Cerebellar nuclear complex (tissue), 1 donor: ENCODE measurements at places on chromosomes 1 and 21.

DNA sequence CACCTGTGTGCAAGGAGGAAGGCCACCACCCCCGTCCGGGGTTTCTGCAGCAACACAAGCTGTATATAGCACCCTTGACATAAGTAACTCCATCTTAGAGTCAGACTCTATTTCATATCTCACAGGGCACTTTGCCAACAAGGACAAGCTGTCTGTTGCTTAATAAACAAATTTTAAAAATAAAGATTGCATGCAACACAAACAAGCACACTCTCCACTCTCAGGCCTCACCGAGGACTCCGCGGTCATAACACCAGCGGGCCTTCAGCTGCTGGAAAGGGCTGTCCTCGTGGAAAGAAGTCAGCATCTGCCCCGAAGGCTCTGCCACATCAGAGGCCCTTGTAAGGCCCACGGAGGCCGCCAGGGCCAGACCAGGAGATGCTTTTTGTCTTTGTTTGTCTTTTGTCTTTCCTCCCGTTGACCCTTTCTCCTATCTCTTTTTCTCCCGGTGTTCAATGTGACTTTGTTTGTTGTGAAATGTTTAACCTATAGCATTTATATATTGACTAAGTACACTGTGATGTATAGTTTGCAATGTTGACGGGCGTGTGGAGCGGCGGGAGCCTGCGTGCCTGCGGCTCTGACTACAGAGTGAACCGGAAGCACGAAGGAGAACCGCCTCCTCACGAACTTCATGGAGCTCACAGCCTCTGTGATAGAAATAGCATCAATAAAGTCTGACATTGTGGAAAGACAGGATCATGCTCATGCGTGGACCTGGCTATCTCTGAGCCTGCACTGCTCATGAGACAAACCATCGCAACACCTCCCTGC, 24.1 kb downstream of the MEGF6 start:
- no peak for DNase-seq

- DNase-seq = no peak
Measured at GRCh38 chr1:103275725-103276124, 167.4 kb upstream of the COL11A1 start.

DNA sequence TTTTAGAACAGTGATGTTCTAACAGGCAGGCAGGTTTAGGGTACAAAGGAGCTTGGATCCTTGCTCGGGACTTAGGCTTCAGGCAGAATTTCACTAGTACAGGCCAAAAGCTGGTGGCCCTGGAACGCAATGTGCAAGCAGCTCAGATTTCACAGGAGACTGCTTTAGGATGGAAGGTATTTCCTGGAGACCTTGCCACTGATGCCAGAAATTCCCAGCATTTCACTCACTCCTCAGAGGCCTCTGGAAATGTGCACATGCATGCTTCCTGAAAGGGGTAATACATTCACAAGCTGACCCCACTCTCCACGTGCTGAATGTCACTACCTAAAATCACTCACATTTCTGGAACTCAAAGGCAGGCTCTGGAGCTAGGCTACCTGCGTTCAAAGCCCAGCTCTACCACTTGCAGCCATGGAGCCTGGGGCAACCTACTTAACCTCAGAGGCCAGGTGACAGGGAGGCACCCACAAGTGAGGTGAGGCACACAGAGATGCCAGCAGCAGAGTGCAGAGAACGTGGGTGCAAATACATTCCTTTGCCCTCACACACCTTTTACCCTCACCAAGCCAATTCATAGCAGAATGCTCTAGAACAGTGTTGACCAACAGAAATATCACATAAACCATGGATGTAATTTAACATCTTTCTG, 56.5 kb downstream of the CDC7 start:
- no peak for DNase-seq

DNA sequence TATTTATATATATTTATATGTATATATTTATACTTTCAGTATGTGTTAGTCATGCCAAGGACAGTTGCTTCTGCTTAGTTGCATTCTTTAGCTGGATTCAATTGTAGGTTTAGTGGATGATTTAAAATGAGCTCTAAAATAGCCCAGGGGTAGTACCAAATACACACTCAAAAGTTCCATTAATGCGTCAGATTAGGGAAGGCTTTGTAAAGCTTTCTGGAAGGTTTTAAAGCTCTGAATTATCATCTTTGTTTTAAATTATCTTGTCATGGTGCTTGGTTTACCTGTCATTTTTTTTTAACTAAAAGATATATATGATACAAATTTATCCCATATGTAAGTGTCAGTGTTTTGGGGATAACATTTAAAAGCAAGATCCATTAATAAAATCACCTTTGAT, 242.7 kb upstream of the ADAMTS5 start:
- DNase-seq = no peak

GRCh38 chr1:157028674-157029073, 16.9 kb downstream of the ARHGEF11 start:
- no peak for DNase-seq

DNA sequence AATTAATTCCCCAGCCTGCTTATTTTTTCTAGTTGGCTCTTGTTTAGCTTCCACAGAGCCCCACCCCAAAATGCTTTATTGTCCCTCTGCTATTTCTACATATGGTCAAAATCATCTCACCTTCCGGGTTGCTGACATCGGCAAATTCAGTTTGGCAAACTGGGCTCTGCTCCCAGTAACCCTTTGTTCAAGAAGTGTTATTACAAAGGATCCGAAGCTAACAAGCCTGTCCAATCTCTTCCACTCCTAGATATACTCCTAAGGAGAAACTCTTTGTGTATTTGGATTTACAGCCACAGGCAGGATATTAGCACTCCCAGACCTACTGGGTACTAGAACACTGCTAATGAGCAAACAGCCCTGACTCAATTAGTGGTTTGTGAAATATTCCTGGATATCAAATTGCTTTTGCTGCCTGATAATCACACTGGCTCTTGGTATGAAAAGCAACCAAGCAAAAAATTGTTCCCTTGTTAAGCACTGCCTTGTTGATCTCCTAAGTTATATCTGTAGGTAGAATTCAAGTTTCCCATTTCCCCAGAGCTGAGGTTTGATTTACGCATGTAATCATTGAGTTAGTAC, 4.0 kb downstream of the JUN start:
- DNase-seq = no peak

- DNase-seq = no peak
Measured at GRCh38 chr1:39590546-39590945, 14.0 kb upstream of the PABPC4 start.

DNA sequence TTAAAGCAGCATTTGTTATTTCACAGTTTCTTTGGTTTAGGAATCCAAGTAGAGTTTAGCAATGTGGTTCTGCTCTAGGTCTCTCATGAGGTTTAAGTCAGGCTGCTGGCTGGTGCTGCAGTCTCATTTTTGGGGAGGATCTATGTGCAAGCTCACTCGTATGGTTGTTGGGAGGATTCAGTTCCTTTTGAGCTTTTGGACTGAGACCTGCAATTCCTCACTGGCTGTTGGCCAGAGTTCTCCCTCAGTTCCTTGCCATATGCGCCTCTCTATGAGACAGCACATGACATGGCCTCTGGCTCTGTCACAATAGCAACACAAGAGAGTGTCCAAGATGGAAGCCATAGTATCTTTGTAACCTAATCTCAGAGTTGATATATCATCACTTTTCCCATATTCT, 91.0 kb downstream of the OLFML2B start:
- DNase-seq = no peak

DNA sequence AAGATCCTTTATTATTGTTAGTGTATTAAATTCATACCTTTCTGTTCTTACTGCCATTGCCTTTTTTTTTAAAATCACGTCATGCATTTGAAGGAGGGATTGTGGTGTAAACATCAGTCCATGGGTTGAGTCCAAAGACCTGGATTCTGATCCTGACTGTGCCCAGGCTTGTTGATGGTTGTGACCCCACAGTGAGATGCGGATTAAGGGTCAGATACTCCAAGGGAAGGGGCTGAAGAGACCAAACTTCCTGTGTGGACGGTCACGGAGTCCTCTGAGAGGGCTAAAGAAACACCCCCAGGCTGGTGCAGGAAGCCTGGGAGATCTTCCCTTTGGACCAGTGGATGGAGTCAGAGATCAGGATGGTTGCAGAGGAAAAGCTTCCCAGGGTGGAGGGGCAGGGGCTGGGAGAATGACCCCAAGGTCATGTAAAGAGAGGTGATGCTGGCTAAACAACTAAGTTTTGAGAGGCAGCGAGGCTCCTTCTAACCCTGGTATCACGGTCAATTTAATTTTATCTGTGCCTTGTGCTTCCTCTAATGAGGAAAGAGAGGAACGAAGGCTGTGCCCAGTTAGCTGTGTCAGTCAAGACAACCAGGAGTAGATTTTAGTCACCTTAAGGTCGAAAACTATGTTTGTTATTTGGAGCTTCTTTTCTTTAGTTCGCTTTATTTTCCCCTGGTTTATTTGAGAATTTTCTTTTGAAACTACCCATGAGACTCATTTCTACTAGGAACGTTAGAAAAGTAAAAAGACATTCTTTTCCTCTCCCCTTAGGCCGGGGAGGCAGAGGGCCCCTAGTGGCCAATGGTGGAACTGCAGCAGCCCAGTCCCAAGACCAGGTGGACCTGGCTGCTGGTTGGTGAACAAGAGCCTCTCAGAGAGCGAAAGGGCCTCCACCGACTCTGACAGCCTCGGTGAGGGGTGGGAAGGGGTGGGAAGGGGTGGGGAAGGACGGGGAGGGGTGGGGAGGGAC, 8.7 kb upstream of the GPR161 start:
- no peak for DNase-seq

DNA sequence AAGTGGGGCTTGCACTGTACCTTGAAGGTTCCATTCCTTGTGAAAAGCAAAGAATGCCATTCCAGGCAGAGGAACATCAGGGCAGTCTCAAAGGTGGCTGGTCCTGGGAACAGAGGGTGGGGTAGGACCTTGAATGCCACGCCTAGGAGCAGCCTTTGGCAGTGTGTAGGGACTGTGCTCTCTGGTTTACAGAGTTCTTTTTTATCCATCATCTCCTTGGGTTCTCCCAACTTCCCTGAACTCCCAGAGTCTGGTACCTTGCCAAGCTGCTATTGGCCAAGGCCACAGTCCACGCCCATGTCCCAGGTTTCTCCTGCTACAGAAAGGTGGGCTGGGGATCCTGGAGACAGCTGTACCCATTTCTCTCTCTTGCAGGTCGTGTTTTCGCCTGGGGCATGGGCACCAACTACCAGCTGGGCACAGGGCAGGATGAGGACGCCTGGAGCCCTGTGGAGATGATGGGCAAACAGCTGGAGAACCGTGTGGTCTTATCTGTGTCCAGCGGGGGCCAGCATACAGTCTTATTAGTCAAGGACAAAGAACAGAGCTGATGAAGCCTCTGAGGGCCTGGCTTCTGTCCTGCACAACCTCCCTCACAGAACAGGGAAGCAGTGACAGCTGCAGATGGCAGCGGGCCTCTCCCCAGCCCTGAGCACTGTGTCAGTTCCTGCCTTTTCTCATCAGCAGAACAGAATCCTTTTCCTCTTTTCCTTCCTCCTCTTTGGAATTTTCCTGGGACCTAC, 15.3 kb upstream of the TRNAU1AP start:
- no peak for DNase-seq

DNA sequence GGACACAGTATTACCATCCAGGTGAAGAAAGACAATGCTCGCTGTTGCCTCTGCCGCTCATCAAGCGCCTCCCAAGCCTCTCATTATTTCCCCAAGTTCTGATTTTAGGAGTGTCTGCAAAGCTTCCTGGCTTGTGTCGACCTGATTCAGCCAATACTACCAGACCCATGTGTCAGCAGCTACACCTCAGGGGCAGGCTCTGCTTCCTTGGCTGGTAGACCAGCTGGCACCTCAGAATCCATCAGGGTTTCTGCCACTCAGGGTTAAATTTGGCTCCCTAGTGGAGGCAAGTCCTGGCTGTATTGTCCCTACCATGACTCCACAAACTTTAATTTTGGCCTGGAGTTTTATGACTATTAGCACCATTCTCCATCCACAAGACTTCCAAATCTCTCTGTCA, 35.4 kb downstream of the SUSD4 start:
- no peak for DNase-seq

DNA sequence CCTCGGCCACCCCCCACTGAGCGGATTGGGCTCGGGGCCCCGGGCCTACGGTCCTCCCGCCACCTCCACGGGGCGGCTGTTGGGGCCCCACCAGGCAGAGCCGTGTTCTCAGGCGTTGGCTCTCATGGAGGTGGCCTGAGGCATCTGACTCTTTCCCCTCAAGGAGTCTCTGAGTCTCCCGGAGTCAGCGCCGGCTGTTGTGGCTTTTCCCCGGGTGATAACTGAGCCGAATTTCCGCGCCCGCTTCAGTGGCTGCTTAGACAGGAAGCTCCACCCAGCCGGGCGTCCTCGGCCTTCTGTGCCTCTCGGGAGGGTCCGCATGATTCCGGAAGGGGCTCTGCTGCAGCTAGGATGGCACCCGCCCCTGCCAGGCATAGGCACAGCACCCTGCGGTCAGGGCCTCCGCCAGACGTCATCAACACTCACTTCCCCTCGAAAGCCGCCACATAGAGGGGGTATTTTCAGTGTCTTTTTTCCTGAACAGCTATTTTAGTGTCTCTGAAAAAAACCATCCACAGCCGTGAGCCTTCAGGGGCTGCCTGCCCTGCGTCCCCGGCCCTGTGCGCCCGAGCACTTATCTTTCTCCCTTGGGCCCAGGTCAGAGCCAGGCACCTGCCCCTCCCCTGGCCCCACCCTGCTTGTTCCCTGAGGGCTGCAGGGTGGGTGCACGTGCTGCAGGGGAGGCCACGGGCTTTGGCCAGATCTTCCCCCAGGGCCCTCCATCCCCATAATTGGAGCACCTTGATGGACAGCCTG, 72.9 kb downstream of the SKI start:
- no peak for DNase-seq

GRCh38 chr1:228411548-228412430, 4.9 kb downstream of the TRIM17 start:
- no peak for DNase-seq

GRCh38 chr1:218182455-218182854, 102.6 kb upstream of the RRP15 start:
- no peak for DNase-seq

DNA sequence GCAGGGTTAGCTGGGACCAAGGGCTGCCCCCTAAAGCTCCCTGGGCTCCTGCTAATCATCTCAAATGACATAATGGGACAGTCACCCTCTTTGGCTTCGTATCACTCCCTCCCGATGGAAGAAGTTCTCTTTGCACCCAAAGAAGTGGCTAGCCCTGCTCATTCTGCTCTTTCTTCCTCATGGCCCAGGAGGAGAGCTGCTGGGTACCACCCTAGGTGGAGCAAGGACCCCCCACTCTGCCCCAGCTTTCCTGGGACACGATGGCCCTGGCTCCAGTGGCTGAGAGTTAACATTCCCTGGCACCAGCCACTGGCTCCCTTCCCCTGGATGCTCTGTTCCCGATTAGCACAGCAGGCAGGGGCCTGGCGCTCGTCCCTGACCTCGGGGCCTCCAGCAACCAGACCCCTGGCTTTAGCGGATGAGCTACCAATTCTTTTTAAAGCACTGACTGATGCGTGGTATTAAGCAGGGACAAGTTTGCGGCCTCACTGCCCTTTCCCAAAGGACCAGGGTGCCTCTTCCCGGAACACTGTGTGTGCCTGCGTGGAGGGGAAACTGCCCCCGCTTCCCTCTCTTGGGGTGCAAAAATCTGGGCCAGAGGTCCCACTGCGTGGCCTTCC, 1.2 kb downstream of the MYOM3 start:
- DNase-seq = no peak

- DNase-seq = no peak
Measured at GRCh38 chr1:193356249-193356648, 169.8 kb upstream of the B3GALT2 start.

- no peak for DNase-seq
Measured at GRCh38 chr1:230391776-230392535, 34.2 kb downstream of the PGBD5 start.
